Activated T-cell treated with anti-CD3 and anti-CD28 coated beads, Interleukin-2, amount 50 U/mL, for 72 hours (primary cell): ENCODE measurements at places on chromosomes 5 and 9. TPM values are rescaled to one million over a fixed set of nuclear protein-coding genes. Genes with fewer than 3 reads are reported as not detected.

The GPX3 gene
- not detected for total RNA-seq

The PDE6A gene
- 0.05 TPM for total RNA-seq

The NDOR1 gene
- 50.9 TPM for total RNA-seq

The PROP1 gene
- not detected for total RNA-seq

The PAEP gene
- total RNA-seq, result not detected

The CATSPER3 gene
- 1.1 TPM for total RNA-seq
